Mammary epithelial cell (primary cell): ENCODE measurements at places on chromosomes 3 and 15. TPM values are rescaled to one million over a fixed set of nuclear protein-coding genes. Genes with fewer than 3 reads are reported as not detected.

GRCh38 chr3:196677931-196678330 lies 34.1 kb downstream of the CEP19 start:
- no peak for DNase-seq

RGMA gene
- 0.64 and 1.0 TPM in 2 replicates for total RNA-seq

DNA sequence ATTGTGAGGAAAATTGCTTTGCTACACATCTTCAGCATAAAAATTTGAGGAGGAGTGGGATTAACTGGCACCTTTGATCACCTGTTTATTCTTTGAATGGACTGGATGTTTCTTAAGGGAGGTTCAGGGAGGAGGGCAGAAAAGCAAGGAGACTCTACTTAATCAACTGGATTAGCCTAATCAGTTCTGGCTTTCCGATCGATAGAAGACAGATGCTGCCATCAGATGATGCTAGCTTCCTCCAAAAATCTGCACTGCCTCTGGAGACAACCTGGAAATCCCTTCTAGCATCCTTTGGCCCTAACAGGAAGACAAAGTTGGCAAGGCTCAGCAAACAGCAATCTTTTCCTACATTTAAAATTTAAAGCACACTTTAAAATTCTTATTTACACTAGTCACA lies 197.8 kb downstream of the EBLN2 start:
- no peak for DNase-seq

DNA sequence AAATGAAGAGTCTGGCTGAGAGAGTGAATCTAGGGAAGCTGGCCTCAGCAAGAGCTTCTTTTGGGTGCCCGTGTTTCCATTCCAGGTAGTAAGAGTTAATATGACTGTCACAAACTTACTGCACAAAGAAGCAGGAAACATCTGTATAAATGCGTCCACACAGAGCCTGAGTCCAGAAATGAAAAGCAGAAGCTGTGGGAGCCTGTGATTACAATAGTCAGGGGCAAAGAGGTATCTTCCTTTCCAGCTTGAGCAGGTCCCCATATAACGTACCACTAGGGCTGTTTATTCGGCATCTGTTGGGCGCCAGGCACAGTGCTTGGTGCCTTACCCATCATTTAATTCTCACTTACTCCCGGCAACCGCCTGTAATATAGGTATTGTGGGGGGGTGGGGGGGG lies 40.5 kb upstream of the B3GNT5 start:
- DNase-seq: no peak

CISH gene
- 1.2 and 2.8 TPM in 2 replicates for total RNA-seq

DNA sequence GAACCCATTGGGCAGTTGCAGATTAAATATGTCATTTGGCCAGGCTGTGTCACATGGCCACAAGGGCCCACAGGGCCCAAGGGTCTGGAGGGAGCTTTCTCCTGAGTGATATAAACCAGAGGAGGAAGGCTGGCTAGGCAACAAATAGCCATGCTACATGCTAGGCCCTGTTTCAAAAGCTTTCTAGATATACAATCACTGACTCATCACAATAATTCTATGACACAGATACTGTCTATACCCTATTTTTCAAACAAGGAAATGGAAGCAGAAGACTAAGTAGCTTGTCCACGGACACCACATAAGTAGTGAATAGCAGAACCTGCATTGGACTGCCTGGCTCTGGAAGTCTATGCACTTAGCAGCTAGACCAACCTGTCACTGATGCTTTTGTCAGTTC lies 625.4 kb downstream of the NTRK3 start:
- DNase-seq: no peak

GRAMD1C gene
- total RNA-seq: 2.5 TPM

QARS1 gene
- 155 and 228 TPM in 2 replicates for total RNA-seq

GRCh38 chr3:128484404-128485281 lies 8.4 kb downstream of the GATA2 start:
- DNase-seq: no peak
